ENCODE measurements at places on chromosomes 7 and 10.

DNA sequence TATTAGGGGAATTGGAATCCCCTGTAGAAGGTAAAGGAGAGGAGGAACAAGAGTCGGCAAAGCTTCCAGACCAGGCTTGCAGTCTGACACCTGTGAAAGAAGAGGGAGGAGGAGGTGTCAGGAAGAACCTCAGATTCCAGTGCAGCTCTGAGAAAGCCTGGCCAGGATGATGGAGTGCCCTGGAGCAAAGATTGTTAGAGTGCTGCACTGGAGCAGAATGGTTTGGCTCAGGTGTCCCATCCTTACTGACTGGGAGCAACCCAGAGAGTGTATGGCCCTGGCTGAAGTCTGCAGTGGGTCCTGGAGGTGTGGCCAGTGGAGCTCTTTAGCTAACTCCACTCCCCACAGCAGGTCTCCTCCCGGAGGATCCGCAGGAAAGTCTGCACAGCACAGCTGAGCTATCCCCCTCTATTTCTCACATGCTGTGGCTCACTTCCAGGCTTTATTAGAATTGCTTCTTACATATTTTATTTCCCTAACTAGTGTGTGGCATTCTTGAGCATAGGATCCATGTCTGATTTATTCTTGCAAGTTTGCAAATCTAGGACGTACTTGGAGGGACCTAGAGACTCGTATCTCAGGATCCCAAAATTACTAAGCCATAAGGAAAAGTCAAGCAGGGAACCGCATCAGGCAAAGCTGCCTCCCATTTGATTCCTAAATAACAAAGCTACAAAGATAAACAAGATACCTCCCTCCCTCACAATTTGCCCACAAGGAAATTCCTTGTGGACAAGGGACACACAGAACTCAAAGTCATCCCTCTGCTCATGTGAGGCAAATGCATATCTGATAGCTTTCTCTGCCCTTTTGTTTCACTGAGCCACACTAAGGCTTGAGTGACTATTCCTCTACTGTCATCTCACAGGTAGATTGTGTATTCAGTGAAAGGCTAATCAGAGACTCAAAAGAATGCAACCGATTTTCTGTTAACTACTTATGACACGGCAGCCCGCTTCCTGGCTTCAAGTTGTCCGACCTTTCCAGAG, 58.8 kb downstream of the VIM start:
- DNase-seq: no peak

DNA sequence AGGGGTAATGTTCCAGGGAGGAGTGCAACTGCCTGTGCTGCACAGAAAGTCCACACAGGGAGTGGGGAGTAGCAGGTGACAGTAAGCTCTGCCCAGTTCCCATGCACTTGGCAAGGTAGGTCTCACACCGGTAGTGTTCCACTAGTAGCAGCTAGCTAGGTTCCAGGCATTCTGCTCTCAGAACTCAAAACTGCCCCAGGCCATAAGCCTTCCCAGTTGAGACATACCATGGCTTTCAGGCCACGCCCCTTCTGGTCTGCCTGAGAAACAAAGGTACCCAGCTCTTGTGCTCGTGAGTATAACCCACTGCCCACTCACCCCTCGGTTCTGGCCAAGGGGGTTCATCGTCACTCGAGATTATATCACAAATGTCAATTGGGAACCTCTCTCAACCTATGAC, 12.6 kb downstream of the CASP7 start:
- DNase-seq: no peak

DNA sequence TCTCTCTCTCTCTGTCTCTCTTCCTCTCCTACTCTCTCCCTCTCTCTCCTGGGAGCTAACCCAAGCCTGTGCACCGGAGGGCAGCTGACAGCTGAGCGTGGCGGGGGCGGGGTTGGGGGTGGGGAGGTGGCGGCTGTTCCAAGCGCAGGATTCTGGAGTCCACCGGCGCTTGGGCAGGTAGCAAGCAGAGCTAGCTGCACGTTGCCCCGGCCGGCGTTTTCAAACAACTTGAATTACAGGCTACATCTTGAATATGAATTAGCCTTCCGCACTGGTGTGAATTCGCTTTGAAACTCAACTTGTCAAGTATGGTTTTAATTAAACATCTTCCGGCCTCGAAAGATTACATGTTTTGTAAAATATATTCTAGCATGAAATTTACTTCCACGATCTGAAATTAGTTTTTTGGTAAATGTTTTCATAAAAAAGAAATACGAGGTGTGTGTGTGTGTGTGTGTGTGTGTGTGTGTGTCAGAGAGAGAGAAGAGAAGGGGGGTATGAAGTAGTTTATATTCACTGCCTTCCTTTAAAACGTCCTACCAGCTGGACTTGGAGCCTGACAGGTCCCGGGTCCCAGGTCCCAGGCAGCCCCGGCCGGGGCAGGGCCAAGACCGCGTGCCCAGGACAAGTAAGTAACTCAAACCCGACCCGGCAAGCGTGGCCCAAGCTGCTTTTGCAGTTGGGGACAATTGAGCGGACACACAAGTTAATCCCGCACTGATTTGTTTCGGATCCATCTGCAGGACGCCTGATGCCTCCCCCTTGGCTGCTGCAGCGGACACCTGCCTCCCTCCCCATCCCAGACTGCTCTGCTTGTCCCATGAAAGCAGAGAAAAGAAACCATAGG, 9.0 kb upstream of the DLX6 start:
- no peak for DNase-seq

- no peak for DNase-seq
Measured at GRCh38 chr10:72088889-72089575, 681 bp upstream of the SPOCK2 start.

- no peak for DNase-seq
Measured at GRCh38 chr7:12221414-12221813, 10.3 kb downstream of the TMEM106B start.

- DNase-seq: no peak
Measured at GRCh38 chr10:6841761-6842160, 261.7 kb upstream of the PRKCQ start.

DNA sequence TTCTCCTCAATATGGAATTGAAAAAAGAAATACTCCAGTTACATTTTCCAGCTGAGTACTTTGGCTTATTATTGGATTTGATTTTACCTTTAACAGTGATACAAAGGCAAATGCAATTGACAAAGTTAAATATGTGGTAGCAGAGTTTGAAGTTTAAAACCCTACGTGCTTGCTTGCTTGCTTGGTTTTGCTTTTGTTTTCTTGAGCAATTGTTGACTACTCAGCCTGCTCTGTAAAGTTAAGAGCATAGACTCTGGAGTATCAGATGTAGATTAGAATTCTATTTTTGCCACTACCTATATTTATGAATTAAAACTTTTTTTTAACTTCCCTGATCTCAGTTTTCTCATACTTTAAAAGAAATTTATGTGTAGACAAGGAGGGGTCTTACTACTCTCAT, 51.4 kb downstream of the PCDH15 start:
- DNase-seq: no peak

DNA sequence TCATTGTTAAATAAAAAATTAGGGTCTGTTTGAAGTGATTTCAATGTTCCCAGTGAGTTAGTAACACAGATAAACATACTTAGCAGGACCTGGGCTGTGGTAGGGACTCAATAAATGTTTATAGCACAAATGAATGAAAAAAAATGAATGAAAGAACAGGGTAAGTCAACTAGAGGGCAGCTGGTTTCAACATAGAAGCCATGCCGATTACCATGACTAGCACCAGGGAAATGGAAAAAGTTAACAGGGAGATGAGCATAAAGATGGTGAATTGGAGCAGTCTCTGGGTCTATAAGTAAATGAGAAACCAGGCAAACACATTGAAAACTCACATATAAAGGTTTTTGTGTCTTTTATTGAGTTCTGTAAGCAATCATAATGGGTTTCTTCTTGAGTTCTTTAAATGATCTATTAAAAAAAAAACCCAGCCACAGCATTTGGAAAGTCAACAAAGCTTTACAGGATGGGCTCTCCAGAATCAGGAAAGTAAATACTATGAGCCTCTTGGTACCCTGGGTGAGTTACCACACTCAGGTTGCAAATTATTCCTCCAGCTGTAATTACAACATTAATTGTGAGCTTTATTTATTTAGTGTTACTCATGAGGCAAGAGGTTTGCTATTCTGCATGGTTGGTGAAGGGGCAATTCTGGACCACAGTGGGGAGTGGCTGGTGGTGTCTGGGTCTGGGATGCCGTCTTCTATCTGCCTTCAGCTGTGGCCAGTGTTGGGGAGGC, 46.1 kb upstream of the MTPN start:
- DNase-seq: no peak

DNA sequence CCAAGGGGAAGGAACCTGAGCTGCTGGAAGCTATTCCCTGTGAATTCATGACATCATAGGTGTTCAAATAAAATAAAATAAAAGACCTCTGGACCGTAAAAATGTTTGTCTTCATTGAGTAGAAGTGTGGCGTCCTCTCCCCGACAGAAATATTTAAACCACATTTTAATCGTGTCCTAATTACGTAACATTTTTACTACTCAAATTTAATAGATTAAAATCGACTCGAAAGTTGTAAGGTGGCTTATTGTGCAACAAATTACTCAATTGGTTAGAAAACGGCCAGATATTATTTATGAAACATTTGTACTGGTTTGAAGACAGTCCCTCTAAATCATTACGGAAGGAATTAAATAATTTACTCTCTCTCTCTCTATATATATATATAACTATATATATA, 15.5 kb upstream of the NCAPG2 start:
- DNase-seq: no peak

DNA sequence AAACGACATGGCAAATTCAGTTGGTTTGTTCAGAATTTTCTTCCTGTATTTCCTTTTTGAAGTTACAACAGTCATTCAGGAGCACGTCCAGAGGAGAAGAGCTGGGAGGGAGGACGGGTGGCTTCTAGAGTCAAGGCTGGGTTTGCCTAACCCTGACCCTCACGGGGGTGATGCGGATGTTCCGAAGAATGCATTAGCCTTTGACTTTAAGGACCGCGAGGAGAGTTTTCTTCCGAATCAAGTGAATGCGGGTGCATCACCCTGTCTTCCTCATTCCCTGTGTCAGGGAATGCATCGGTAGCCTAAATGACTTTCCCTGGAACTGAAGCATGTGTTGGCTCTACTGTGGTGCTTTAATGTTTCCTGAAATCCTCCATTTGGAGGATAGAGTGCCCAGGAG, 396.6 kb upstream of the GALNT17 start:
- no peak for DNase-seq

- no peak for DNase-seq
Measured at GRCh38 chr10:118974951-118975350, 54.6 kb upstream of the NANOS1 start.

DNA sequence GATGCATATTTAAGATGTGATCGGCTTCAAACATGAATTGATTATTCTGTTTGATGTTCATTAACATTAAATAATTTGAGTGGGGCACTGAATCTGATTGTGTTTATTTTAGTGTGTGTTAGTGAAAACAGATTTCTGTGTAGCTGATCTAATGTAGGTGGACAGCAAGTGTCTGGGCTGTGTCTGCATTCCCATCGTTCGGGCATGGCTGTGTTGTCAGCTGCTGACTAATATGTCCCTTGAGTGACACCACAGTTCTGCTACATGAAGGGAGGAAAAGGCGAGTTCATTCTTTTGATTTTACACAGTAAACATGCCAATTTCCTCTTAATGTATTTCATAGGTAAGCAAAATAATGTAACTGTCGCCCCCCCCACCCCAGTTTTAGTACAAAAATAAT, 203.0 kb downstream of the CNTNAP2 start:
- DNase-seq: no peak

- no peak for DNase-seq
Measured at GRCh38 chr10:107442035-107442505, 277.6 kb upstream of the SORCS1 start.

DNA sequence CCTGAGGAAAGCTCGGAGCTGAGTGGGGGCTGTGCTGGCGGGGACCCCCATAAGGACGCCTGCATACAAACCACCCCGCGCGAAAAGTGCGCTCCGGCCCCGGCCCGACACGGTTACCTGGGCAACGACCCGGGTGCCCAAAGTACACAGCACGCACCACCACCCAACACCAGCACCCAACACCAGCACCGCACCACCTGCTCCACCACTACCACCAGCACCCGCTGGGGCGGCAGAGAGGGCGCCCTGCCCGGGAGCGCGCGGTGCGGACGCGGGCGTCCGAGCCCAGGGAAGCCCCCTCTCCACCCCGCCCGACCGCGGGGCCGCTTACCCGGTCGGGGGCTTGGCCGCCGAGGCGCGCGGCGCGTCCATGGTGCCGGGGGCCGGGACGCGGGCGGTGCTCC, 345 bp downstream of the COBL start:
- no peak for DNase-seq

- no peak for DNase-seq
Measured at GRCh38 chr10:116607336-116607735, 13.4 kb upstream of the PNLIPRP2 start.

GRCh38 chr7:7996568-7996967, 28.0 kb downstream of the GLCCI1 start:
- no peak for DNase-seq

- peak; percentile 78 for DNase-seq
Measured at GRCh38 chr7:101436221-101436735, 73.6 kb downstream of the COL26A1 start.

- DNase-seq: no peak
Measured at GRCh38 chr7:100152404-100152803, 3.7 kb downstream of the LAMTOR4 start.

- DNase-seq: no peak
Measured at GRCh38 chr10:119643306-119644204, 7.6 kb upstream of the BAG3 start.

DNA sequence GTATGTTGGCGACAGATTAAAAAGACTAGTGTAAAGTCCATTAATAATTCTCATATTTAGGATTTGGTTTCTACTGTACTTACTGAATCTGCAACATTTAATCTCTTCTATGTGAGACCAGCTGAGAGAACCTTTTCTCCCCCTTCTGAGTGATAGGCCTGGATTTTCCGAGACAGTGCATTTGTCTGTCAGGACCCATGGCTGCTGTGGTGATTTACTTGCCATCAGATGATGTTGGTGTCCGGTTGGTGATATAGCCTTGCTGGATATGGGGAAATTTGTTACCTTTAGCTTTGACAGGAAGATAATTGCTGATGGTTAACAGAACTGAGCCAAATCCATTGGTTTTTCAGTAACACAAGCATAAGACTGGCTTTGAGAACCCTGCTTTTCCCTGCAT, 517.2 kb downstream of the LRMDA start:
- DNase-seq: no peak

Measured in kidney (tissue), 22 donors.